T-helper 2 cell treated with Interferon-gamma antibody and Interleukin-4, amounts not matched to agents 5 μg/mL and 100 μg/mL, for 36 hours (primary cell): ENCODE measurements at places on chromosomes 7 and 10.

DNA sequence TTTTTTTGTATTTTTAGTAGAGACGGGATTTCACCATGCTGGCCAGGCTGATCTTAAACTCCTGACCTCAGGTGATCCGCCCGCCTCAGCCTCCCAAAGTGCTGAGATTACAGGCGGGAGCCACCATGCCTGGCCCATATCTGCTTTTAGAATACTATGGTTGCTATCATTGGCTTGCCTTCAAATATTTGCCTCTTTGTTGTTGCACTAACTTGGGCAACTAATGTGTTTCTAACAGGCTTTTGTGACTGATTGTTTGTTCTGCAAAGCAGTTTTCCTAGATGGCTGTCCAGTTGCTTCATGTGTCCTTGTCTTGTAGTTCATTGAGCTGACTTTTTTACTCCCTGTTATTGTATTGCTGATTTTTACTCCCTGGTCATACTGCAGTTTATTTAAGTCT, 9.7 kb downstream of the VDAC2 start:
- DNase-seq, result no peak

DNA sequence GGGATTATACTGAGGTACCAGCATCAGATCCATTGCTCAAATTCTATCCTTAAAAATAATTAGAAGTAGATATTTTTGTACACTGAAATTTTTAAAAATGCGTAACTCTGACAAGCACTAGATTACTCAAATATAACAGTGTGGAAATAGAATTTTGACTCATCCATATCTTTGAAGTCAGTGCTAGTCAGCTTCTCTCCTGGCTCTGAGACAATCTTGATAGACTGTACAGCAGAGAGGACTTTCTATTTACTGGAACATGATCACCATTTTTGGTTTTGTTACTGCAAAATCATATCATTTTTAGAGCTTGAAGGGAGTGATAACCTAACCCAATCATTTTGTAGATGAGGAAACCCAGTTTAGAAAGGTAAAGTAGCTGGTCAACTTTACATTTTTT, 195.0 kb downstream of the MTERF1 start:
- no peak for DNase-seq

DNA sequence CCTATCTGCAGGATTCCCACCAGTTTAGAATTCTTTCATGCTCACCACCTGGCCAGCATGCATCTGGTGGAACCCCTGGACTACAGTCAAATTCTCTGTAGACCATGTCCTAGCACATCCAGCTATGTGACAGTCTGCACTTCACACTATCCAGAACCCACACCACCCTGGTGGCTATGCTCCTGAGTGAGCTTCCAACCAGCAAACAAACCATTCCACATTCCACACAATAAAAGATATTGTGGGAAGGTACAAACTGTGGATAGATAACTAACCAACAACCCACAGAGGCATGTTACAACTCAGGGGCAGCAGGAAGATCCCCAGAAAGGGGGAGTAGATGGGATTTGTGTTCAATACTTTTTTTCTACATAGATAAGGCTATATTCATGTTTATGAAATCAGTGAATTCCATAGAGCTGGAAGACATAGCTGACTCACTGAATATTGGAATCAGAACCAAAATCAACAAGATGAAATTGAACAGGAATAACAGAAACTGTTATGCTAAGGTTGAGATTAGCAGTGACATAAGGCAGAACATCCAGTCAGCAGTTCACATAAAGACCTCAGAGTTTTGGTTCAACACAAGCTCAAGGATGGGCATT, 72.5 kb downstream of the LRRC17 start:
- DNase-seq, result no peak

GRCh38 chr7:135977007-135977741, at the start of gene MTPN:
MTPN (minus strand) TSS chr7:135977359; CDS start chr7:135977100, 259 bp downstream.
- peak; percentile 98 for DNase-seq

- no peak for DNase-seq
Measured at GRCh38 chr7:117036053-117036669, 82.9 kb downstream of the ST7 start.

DNA sequence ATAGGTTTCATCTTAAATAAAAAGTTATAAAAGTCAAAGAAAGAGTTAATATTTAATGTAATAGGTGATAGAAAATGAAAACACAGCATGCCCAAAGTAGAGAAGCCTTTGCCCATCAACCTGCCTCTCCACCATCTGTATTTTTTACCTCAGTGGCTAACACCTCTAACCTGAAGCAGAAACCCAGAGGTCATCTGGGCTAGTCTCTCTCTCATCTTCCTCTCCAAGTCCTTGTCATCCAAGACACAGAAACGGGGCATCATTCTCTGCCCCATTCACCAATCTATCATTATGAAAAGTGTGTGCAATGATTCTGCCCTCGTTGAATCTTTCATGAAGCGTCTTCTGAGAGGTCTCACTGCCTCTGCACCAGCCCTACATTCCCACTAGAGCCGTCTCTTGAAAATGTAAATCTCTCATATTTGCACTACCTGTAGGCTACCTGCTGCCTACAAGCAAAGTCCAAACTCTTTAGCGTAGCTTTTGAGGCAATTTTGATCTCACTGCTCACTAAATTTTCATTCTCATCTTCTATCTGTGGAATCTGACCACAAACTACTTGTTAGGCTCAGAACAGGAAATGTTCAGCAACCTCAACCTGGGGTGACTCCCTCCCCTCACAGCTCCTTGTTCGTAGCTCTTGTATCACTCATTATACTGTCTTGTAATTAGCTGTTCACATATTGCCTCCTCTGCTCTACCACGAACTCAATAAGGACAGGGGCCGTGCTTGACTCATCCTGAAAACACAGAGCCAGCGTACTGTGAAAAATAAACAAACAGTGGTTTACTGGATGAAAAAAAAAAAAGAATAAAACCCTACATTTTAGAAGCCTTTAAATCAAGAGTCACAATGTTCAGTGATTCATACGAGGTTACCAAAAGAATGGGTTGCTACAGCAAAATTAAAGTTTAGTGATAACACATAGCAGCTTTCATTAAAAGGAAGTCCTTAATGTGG, 83.1 kb downstream of the CTNNA3 start:
- peak; percentile 84 for DNase-seq

- no peak for DNase-seq
Measured at GRCh38 chr10:18071591-18071990, 68.6 kb upstream of the CACNB2 start.

DNA sequence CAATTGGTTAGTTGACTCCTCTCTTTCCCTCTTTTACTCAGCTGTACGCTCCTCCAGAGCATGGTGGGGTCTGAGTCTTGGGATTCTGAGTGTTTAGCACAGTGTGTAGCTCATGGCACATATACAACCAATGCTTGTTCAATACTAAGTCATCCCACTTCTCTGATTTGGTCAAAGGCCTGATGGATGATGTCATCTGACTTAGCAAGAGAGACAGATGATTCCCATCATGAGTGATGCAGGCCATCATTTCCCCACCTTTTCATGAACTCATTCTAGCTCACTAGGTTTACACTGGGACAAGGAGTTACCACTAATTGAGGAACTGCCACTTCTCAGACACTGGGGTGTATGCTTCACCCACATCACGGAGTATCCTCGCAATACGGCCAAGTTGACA, 3.8 kb downstream of the ICA1 start:
- no peak for DNase-seq

GRCh38 chr10:42149722-42150427, 488.5 kb downstream of the ZNF33B start:
- no peak for DNase-seq

DNA sequence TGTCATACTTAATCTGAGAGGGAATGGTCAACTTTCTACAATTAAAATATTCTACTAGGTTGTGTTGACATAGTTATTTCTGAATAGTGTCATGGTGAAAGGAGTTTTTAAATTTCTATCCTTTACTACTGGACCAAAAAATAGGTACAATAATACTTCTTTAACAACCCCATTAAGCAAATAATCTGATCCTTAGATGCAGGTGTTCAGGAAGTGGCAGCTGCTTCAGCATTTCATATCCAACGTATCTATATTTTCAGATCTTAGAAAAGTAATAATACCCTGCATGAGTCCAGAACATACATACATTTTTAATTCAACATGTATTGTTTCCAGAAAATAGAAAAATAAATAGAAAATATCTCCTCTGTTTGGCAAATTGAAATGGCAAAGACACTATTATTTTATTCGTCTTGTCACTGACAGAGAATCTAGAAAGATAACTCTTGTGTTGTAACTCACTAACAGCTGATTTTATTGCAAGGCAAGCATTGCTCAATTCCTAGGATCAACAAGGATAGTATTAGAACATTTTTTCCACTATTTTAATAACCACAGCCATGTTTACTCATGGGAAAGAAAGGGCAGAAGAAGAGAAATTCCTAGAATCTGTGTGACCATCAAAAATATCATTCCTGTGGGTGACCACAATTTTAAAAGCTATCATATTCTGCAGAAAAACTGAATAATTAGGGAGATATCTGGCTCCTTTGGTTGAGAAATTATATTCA, 159.3 kb upstream of the CNTNAP2 start:
- no peak for DNase-seq

GRCh38 chr10:132659206-132660091, 121.9 kb downstream of the INPP5A start:
- DNase-seq, result no peak

DNA sequence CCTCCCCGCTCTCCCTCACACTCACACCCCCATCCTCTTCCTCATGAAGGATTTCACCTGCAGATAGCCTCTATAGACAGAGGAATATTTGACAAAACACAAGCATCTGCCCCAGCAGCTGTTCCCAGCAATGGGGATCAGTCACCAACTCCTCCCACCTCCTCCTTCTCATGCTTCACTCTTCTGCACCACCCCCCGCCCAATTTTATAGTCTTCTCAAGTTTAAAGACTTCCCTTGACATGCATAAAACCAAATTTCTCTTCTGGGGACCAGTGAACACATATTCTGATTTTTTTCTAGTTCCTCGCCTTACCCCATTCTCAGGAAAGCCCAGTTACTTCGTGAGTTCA, 654.4 kb downstream of the LRMDA start:
- no peak for DNase-seq

GRCh38 chr7:66642186-66642585, 13.5 kb downstream of the KCTD7 start:
- no peak for DNase-seq

- no peak for DNase-seq
Measured at GRCh38 chr10:107059068-107059804, 105.3 kb downstream of the SORCS1 start.

DNA sequence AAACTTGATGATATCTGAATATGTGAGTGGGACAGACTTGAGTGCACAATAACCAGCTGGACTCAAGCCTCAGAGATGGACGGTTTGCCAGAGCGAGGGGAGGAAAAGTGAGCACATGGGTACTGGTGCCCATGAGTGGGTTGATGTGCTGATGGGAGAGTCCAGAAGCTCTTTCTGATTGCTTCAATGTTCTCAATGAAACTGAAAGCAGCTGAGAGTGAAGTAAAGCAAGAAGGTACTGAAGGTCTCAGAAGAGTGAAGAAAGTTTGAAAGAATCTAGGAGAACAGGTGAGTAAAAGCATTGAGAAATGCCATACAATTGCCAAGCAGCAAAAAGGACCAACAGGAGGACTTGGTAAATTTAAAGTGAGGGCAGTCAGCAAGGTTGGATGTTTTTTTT, 28.6 kb downstream of the CTTNBP2 start:
- no peak for DNase-seq

- DNase-seq, result peak; percentile 44
Measured at GRCh38 chr7:100493476-100494264, 9.9 kb downstream of the NYAP1 start.

DNA sequence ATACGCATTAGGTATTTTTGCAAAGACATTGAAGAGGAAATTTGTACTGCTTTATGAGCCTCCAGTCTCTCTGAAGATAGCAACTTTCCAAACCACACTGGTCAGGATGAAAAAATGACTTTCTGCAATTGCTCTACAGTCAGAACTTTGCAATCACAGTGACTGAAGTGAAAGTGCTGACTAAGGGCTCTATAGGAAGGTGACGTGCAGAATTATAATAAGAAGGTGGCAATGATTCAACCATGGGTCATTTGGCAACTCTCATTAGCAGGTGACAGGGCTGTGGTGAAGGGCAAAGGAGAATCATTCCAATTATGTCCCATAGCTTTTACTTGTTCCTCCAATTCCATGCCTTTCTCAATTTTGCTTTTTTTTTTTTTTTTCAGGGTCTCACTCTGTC, 311.0 kb downstream of the ANKRD30A start:
- no peak for DNase-seq

- DNase-seq, result no peak
Measured at GRCh38 chr10:11154333-11154732, 136.7 kb downstream of the CELF2 start.

- no peak for DNase-seq
Measured at GRCh38 chr7:94472608-94473007, 37.0 kb upstream of the CASD1 start.

DNA sequence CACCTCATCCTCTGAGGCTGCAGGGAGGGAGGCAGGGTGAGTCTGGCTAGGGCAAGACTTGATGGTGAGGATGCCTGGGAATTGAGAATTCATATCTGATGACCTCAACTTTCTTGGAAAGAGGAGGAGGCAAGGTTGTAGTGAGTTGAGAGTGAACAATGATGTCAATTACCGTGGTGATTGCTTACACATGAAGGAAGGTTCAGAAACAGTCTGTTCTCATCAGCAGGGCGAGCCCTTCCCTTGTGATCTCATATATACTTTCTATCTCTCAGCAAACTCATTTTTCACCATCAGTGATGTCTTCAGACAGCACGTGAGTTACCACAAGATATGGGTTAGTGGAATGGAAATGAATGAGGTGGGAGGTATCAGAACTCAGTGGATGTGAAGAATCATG, 20.1 kb upstream of the COL13A1 start:
- no peak for DNase-seq

DNA sequence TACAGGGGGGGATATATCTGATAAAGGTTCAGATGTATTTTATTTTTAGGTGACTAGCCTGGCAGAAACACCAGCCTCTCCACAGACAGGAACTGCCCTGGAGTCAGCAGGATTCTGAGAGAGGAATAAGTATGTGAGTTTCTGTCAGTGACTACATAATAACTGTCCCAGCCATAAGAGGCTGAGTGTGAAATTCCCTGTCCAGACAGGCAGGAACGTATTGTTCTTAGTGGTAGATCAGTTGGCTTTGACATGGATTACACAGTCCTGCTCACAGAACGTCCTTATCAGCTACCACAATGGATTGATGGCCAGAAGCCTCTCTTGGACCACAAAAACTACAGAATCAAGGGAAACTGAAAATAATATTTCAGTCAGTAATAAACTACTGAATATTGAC, 709.8 kb downstream of the PCDH15 start:
- DNase-seq, result no peak

DNA sequence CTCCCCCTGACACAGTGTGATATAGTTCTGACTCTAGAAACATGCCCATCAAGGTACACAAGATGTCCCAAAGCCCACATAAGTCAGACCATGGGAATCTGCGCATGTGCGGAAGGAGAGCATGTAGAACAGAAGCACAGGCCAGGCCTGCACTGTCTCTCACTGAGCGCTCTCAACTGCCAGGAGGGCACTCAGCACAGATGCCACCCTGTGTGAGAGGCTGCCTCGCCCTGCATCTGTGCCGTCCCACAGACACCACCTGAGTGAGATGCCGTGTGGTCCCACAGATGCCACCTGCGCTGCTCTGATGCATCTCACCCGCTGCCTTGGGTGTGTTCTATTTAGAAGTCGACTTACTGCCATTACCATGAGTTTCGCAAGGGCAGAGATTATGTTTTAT, 98.4 kb downstream of the VOPP1 start:
- DNase-seq, result no peak

- no peak for DNase-seq
Measured at GRCh38 chr10:77289027-77289501, 348.5 kb downstream of the KCNMA1 start.
